ENCODE measurements at places on chromosomes 12 and 14. TPM values are rescaled to one million over a fixed set of nuclear protein-coding genes. Genes with fewer than 3 reads are reported as not detected.

DNA sequence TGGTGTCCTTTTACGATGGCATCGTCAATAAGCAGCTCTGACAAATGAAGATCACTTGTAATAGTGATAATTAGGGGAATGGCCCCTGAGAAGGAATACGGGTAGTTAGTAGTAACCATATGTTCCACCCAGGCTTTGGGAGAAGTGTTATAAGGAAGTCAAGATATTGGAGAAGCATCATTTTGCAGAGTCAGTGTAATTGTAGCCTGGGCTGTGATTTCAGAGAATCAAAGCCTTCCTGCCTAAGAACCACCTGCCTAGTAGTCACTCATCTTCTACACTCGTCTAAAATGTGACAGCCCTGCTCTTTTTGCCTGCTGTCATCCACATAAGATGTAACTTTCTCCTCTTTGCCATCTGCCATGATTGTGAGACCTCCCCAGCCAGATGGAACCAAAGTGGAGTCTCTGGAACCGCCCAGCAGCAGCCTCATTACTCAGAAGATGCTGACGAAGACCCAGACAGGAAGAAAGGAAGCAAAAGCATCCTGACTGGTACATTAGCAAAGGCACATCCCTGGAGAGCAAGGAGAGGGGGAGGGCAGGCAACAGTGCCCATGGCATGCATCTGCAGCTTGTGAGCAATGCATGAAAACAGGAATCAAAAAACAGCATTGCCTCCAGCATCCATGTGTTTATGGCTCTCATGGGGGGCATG, 12.6 kb upstream of the EDDM3A start:
- DNase-seq, result no peak

- no peak for DNase-seq
Observed at GRCh38 chr14:55574988-55575387, 5.0 kb upstream of the KTN1 start.

The CIT gene
- total RNA-seq, result 4.1 TPM

DNA sequence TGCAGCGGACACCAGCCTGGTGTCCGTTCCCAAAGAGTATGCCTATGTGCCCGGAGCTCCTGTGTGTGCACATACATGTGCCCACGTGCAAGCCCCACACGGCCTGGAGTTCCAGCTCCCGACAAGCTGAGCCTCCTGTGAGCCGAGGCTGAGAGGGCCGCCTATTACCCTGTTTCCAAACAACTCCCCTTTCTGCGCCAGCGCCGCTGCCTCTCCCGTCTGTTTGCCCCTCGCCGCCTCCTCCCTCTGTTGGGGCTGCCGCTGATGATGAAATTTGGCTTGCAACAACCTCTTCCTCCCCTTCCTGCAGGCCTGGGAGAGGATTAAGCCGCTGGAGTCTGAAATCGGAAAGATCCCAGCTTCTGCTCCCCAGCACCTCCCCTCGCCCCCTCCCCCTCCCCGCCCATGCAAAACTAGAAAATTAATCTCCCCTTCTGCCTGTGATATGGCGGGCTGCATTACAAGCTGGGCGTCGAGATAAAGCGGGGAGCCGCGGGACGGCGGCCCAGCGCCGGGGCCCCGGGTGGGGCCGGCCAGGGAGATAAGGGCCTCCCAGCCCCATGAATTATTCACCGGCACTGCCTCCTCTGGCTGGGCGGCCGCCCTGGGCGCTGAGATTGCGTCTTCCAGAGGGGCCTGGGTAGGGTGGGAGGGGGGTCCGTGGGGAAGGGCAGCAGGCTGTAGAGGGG, 6.8 kb upstream of the ASIC1 start:
- DNase-seq, result peak; percentile 76

- DNase-seq, result no peak
Observed at GRCh38 chr12:57983146-57983857, 41.9 kb downstream of the ATP23 start.

DNA sequence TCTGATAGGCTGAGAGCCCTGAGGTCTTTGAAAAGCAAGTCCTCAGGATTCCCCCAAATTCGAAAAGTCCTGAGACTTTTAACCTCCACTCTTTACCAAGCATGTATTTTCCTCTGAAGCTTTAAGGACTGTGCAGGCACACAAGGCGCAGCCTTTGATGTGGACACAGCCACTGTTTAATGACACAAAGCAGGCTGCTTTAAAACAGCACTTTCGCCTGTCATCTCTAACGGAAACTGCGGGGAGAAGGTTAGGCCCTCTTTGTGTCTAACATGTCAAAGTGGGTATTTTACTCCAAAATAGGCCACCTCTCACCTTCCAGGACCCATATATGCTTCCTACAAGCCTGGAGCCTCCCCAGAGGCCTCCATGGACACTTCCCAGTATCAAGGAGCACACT, 159.2 kb downstream of the GCH1 start:
- DNase-seq, result no peak

DNA sequence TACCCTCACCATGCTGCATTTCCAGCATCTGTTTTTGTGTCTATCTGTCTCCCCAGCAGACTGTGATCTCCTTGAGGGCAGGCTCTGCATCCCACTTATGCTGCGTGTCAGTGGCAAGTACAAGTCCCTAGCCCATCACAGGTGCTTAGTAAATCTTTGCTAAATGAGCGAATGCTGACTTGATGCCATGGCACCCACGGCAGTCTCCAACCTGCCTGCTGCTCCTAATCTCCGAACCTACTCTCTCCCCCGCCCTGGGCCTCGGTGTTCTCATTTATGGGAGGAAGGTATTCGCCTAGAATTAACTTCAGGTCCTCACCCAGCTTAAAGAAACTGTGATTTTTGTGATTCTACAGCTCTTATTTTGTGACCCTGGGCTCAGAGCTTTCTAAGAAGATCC, 109.9 kb downstream of the PRMT8 start:
- no peak for DNase-seq

Data from ureter (tissue), 1 donor.